Osteocyte (in vitro differentiated cells): ENCODE measurements at places on chromosomes 1 and 21. TPM values are rescaled to one million over a fixed set of nuclear protein-coding genes. Genes with fewer than 3 reads are reported as not detected.

- DNase-seq, result no peak
These were observed at the start of gene NTMT2 for GRCh38 chr1:170145770-170146676. Gene NTMT2 (plus strand): TSS chr1:170145959. CDS start chr1:170146108, 149 bp downstream.

GRCh38 chr1:184329962-184330868 is 56.6 kb upstream of the C1orf21 start:
- DNase-seq, result no peak

DNA sequence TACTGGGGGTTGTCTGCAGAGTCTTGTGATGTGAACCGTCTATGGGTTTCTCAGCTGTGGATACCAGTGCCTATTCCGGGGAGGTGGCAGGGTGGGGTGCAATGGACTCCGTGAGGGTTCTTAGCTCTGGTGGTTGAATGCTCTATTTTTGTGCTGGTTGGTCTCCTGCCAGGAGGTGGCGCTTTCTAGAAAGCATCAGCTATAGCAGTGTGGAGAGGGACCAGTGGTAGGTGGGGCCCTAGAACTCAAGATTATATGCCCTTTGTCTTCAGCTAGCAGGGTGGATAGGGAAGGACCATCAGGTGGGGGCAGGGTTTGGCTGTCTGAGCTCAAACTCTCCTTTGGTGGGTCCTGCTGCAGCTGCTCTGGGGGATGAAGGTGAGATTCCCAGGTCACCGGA is 127.3 kb upstream of the PLD5 start:
- DNase-seq, result no peak

The GJA8 gene
- not detected in 2 replicates for total RNA-seq

The PKNOX1 gene
- total RNA-seq, result 12.2 and 14.2 TPM in 2 replicates

The SELENBP1 gene
- 8.1 and 10.2 TPM in 2 replicates for total RNA-seq

- no peak for DNase-seq
These were observed 382 bp downstream of the TRMT1L start for GRCh38 chr1:185156288-185156853.

The CHD5 gene
- total RNA-seq, result 0.16 and 0.43 TPM in 2 replicates

The METTL18 gene
- total RNA-seq, result 6.1 and 6.2 TPM in 2 replicates

- no peak for DNase-seq
These were observed 142.3 kb downstream of the DNM3 start for GRCh38 chr1:171983584-171983983.

- DNase-seq, result no peak
These were observed 21.8 kb downstream of the USP25 start for GRCh38 chr21:15751546-15751945.

DNA sequence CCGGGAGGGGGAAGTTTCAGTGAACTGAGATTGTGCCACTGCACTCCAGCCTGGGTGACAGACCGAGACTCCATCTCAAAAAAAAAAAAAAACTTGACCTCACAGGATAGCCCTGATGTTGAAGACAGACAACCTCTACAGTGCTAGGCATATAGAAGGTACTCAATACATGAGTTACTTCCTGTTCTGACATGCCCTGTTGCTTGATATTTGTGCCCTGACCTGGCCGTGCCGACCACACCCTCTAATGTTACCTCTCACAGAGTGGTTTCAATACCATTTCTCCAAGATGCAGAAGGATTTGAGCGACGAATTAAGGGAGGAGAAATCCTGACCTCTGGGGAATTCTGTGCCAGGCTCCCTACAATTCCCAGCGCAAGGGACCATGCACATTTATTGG is 5.2 kb downstream of the PTAFR start:
- DNase-seq, result no peak

- no peak for DNase-seq
These were observed 85.8 kb downstream of the NIBAN1 start for GRCh38 chr1:184888505-184888904.

GRCh38 chr1:193589597-193590040 is 403.2 kb upstream of the B3GALT2 start:
- DNase-seq, result no peak

- DNase-seq, result no peak
These were observed 4.6 kb downstream of the CTPS1 start for GRCh38 chr1:40984066-40984465.

The C1QB gene
- not detected in 2 replicates for total RNA-seq

GRCh38 chr1:160520582-160520981 is 2.5 kb downstream of the SLAMF6 start:
- DNase-seq, result no peak

The CASZ1 gene
- total RNA-seq, result 1.2 and 1.8 TPM in 2 replicates

GRCh38 chr1:21263052-21263429 is 27.2 kb downstream of the ECE1 start:
- DNase-seq, result no peak

DNA sequence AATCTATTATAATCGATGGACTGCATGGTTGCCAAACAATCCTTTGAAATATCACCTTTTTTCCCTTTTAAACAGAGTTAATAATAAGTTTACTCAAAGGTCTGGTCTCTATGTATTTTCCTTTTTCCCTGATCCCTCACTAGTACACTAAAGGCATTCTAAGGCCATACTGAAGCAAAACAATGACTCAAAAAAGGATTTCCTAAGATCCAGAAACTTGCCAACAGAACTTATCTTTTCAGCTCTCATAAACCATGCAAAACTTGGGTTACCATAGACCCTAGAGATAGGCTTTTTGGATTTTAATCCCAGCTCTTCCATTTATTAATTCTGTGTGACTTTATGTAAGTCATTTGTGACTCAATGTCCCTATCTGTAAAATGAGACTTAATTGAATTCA is 77.1 kb downstream of the IFI44 start:
- no peak for DNase-seq

The RRP1 gene
- total RNA-seq, result 22.8 and 26.7 TPM in 2 replicates

DNA sequence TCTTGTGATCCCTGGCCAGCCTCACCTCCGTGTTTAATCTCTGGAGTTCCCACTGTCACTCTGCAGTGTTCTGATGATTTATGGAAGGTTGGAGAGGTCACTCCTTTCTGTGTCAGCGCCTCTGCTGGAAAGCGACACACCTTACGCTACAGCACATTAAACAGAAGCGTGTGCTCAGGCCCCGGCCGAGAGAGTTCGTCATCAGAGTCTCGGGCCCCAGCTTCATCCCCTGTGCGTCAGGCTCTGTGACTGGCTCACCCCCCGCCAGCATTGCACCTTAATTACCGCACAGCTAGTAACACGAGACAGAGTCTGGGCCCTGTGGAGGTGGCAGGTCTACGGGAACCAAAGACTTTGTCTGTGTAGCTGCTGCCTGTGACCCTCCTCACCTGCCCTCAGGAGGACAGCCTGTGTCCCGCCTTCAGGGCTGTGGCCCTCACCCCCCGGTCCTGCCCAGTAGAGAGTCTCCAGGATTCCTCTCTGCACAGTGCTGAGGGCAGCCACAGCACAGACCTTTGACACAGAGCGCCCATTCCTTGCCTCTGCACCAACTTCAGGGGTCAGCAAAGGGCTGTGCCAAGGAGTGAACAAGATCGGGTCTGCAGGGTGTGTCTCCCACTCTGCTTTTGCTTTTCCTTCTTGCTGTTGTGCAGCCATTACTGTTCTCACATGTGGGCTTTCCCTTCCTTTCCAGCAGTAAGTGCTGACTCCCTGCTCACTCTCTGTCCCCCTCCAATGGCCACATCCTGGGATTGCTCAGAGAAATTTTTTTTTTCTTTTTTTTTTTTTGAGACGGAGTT is 157.6 kb downstream of the PGBD5 start:
- DNase-seq, result no peak

The ESRRG gene
- not detected in 2 replicates for total RNA-seq

The SIPA1L2 gene
- total RNA-seq, result 12.3 and 14.5 TPM in 2 replicates

GRCh38 chr1:96843196-96843595 is 121.6 kb downstream of the PTBP2 start:
- no peak for DNase-seq

DNA sequence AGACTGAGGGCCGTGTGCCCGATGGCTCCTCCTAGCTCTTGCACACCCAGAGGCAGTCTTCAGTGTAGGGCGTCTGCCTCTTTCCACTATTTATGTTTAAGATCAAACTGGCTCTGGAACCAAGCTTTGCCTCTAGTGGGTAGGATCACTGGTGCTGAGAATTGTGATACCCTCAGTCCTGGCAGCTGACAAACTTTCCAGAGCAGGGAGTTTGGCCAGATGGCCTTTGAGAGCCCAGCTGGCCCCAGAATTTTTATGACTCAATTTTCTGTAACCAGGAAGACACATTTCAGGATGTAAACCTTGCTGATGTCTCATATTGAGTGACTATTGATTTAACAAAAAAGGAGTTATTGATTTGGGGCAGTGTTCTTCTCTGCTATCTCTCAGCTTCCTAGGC is 6.7 kb downstream of the COQ8A start:
- no peak for DNase-seq

The KLF17 gene
- not detected in 2 replicates for total RNA-seq

- DNase-seq, result no peak
These were observed 36.0 kb downstream of the WNT2B start for GRCh38 chr1:112544751-112545150.

The S100A16 gene
- total RNA-seq, result 134 and 143 TPM in 2 replicates

The TTLL10 gene
- not detected in 2 replicates for total RNA-seq

DNA sequence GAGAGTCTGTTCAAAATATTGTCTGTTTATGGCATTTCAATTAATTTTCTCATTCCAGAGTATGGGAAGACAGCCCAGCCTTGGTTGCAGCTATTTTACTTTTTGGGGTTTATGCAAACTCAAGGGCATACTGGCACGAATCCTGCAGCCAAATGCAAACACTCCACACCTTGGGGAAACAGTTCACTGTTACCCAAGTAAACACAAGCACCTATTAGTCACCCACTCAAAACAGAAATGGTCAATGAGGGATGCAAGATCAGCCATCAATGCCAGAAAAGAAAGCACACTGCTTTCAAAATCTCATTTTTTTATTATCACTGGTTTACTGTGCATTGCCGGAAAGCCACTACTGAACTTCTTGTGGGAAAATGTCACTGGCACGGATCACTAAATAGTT is 170.6 kb downstream of the RUNX1 start:
- DNase-seq, result no peak

GRCh38 chr21:25330266-25330665 is 277.0 kb downstream of the MRPL39 start:
- DNase-seq, result no peak

DNA sequence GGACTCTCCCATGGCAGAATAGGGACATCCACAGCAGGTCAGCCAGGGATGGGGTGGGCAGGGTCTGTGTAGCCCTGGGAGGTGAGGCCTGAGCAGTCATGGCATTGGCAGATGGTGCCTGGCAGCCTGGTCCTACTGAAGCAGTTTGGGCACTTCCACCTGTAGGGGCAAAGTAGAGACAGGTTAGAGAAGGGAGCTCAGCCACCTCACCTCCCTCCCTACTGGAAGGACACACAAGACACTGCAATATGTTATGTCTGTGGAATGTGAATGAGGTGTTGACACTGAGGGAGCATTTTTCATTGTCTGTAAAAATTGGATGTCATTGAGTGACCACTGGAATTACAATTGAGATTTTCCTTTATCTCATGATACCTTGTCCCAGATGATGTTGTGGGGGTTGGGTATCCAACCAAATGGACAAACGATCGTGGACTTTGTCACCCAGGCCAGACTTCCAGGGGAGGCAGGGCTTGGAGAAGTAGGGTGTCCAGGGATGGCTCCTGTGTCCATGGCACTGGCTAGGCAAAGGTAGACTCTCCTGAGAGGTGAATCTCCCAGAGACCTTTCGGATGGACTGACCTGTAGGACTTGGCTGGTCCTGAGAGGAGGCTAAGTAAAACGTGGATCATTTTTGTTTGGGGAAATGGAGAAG is 9.7 kb downstream of the SHISA4 start:
- no peak for DNase-seq

The KIAA0319L gene
- total RNA-seq, result 43.6 and 44.9 TPM in 2 replicates

- no peak for DNase-seq
These were observed 21.2 kb downstream of the GBP2 start for GRCh38 chr1:89104687-89105086.

- DNase-seq, result no peak
These were observed 7.1 kb downstream of the DENND1B start for GRCh38 chr1:197768014-197768805.
